ENCODE measurements at places on chromosomes 2 and 18.

DNA sequence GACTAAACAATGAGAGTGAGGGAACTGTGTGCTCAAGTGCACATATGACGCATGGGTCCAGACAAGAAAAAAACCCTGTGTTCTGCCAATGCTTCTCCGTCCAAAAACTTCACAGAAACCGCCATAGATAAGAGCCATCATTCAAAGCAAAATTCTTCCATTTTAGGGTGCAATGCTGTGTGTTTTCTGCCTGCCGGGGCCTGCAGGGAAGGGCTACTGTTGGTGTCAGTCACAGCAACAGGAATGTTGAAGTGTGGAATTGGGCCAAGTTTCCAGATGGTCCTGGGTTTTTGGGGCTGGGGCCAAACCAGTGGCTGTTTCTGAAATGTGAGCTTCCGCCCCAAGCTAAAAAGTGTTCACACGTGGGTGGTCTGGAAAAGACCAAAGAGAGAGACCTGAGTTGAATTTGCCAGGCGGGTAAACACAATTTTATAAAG lies 677 bp upstream of the MC2R start:
- no peak for DNase-seq

DNA sequence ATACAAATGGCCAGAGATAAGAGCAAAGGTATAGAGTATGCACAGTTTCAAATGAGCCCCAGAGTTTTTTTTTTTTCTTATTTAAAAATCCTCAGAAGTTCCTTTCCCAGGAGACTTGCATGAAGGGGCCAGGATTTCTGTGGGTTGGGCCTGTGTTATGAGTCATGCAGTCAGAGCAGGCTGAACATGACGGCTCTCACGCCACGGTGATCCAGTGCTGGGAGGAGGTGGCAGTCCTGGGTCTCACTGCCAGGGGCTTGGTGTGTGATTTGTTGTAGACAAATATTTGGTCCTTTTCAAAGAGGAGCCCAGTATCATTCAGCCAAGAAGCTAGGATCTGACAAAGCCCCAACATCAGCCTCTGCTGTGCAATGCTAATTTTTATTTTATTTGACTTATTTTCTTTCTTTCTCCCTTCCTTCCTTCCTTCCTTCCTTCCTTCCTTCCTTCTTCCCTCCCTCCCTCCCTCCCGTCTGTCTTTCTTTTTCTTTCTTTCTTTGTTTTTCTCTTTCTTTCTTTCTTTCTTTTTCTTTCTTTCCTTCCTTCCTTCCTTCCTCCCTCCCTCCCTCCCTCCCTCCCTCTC lies 10.4 kb upstream of the KCNE4 start:
- peak; percentile 97 for DNase-seq

GRCh38 chr2:128632501-128632800 lies 313.8 kb upstream of the HS6ST1 start:
- no peak for DNase-seq

DNA sequence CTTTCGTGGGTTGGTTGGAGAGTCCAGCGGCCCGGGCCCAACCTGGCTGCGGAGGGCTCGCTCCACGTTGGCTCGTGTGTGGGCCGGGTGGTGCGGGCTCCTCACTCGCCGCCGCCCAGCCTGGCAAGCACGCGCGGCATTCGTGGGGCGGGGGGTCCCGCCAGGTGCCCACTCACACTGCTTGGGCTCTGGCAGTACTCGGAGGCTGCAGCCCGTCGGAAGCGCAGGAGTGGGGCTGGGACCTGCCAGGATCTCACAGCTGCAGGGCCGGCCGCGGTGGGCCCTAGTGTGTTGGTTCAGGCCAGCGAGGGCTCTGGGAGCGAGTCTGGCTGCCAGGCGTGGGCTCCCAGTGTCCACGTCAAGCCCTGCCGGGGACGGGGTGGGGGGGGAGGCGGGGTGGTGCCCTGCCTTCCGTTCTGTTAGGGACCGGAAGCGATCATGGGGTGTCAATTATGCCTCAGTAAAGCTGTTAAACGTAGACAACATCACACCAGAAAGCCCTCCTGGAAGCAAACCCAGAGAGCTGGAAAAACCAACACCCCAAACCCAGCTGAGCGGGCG lies 1.0 kb upstream of the HS6ST1 start:
- DNase-seq, result no peak

- no peak for DNase-seq
These were observed 34.7 kb downstream of the ANTXR1 start for GRCh38 chr2:69047625-69048145.

DNA sequence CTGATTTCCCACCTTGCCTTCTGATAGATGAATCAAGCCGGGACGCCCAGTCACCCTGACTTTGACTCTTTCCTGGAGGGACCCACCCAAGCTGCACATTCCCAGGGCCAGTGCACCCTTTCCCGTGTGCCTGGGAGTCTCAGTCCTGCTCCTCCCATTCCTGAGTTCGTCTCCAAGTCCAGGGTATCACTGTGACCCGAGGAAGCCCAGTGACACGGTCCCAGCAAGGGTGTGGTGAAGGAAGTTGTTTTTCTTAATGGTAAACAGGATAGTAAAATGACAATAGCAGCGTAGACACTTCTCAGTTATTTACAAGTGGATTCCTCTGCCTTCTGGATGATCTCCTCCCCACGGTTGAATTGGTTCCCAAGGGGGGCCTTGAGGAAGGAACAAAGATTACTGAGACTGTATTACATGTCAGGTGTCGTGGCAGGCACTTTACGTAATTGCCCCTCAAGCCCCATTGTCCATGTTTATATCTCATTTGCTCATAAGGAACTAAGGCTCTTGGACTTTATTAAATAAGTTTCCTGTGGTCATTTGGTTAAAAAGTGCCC lies 123.3 kb downstream of the PRKCE start:
- DNase-seq, result no peak

DNA sequence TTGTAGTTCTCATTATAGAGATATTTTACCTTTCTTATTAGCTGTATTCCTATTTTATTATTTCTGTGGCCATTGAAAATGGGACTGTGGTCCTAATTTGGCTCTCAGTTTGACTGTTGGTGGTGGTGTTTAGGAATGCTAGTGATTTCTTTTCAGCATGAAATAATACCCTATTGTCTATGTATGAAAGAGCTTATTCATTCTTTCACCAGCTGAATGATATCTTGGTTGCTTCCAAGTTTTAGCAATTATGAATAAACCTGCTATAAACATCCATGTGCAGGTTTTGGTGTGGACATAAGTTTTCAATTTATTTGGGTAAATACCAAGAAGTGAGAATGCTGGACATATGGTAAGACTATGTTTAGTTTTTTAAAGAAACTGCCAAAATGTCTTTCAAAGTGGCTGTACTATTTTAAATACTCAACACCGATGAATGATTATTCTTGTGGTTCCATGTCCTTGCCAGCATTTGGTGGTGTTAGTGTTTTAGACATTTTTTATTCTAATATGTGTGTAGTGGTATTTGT lies 501.6 kb upstream of the GYPC start:
- no peak for DNase-seq

- no peak for DNase-seq
These were observed 241.3 kb downstream of the AGPS start for GRCh38 chr2:177633910-177634294.

DNA sequence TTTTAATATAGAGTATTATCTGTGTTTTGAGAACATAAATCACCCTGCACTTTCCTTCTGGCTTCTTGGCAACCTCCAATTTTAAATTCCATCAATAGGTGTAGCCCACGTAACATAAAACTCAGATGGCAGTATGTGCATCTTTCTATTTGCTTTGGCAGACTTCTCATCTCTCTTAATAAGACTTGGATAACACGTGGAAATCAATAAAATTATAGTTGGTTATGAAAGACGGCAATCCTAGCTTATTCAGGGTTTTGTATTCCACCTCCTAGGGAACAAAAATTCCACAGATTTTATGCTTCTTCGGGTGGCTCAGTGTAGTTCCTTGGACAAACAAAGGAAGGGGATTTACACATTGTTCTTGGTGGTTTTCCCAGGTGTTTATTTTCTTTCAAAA lies 299.3 kb downstream of the RND3 start:
- no peak for DNase-seq

DNA sequence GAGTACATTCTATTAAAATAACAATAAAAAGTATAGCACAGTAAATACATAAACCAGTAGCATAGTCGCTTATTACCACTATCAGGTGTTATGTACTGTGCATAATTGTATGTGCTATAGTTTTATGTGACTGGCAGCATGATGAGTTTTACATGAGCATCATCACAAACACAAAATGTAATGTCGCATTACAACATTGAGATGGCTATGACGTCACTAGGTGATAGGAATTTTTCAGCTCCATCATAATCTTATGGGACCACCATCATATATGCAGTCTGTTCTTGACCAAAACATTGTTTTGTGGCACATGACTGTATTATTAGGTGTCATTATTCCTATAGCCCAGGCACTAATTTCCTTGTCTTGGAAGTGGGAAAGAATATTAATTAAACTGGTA lies 48.6 kb downstream of the ZDBF2 start:
- no peak for DNase-seq

GRCh38 chr2:195820867-195821565 lies 164.0 kb downstream of the SLC39A10 start:
- no peak for DNase-seq

DNA sequence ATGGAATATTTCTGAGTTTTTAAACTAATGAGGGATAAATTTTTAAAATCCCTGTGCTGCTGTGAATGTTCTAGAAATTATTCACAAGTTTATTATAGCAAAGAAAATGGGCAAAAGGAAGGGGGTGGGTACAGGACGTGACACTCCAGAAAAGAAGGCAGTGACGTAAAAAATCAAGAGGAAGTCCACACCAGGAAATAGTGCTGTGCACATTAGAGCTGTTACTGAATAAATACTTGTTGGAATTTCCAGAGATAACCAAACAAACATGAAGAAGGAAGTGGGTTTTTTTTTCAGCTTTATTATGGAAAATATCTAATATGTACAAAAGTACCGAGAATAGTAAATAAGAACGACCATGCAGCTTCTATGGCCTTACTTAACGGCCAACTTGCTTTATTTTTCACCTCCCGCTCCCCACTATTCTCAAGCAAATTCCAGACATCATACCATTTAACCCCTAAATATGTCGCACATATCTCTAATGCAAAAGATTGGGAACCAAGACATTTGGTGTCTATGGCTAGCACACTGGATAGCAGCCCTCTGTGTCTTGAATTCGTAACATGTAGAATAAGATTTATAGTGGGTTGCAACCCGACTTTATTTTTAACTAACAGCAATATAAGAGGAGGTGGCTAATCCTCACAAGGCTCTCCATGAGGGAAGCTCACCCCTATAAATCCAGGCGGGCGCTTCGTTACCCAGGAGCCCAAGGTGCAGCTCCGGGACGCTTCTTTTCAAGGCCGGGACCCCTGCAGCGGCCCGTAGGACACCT lies 580 bp upstream of the NDUFV2 start:
- peak; percentile 69 for DNase-seq

GRCh38 chr2:95054016-95054415 lies 28.5 kb downstream of the MAL start:
- DNase-seq, result no peak

GRCh38 chr2:157611726-157612125 lies 16.9 kb downstream of the ACVR1C start:
- no peak for DNase-seq

All from fibroblast of villous mesenchyme (primary cell).